ENCODE measurements at places on chromosomes 2 and 18.
A peak's percentile ranks its signal among the peaks of the same experiment; 100 is the strongest.

GRCh38 chr2:235135990-235136561 is 184.3 kb downstream of the SH3BP4 start:
- DNase-seq: peak; percentile 39

DNA sequence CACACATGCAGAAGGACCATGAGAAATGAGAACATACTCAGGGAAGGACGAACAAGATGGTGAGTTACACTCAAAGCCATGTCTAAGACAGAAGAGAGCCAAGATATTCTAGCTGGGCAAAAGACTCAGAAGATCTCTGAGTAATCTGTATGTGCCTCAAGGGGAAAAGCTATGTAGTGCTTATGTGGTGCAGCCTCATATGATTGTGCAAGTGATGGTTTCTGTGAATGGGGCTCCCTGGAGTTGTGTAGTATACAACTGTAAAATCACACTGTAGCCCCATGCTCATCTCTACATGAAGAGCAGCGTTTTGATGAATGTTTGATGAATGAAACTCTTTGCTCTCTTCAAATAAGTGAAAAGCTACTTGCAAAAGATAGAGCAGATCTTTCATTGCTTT is 57.5 kb downstream of the OSR1 start:
- no peak for DNase-seq

DNA sequence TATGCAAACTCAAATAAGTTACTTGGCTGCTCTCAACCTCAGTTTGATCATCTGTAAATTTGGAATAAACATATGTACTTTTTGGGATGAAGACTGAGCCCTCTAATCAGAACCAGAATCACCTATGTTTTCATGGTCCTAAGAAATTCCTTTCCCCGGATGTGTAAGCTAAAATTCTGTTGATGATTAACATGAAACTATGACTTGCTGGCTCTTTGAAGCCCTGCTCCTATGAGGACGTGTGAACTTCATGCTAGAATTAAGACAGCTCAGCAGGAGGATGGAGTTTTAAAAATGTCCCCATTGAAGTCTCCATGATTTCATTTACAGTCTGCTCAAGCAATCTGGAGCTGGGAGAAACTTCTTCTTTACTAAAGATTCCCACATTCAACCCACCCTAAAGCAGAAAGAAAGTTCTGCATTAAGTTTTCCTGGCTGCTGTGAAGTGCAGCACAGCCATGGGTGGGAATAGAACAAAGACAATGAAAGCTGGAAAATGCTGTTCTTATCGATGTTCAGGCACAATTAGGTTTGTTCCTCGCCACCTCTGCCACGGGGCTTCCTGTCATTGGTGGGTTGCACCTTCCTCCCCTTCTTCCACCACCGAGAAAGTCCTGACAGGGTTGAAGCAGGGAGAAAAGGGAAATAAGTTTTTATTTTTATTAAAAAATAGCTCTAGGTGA is 50.9 kb downstream of the ADCYAP1 start:
- no peak for DNase-seq

DNA sequence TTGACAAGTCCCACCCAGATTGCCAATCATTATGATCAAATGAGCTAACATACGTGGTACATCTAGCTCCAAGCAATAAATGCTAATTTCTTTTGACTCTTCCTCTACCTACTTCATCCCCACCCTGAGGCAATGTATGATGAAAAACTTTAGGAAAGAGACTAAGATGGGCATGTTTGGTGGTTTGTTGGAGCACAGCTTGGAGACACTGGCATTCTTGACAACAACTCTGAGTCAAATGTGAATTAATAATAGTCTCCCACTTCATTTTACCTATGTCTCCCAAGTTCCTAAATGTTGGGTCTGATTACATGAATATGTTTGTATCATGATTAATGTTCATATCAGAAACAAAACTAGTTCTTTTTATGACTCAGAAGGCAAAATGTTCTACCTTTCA is 36.6 kb downstream of the EXOC6B start:
- no peak for DNase-seq

DNA sequence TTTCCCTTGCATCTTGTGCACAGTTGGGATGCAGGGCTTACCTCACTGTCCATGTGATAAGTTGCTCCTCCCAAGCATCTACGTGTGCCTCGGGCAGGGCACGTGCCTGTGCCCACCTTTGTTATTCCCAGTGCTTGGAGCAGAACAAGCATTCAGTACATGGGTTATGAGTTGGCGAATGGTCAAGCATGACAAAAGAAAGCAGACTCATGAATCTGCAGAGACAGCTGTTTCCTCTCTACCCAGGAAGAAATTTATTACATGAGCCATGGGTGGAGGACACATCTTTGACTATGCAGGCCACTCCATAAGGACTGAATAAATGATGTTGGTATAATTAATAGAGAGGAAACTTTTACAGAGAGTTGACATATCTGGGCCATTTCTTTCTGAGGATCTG is 127.8 kb downstream of the TPGS2 start:
- DNase-seq: no peak

DNA sequence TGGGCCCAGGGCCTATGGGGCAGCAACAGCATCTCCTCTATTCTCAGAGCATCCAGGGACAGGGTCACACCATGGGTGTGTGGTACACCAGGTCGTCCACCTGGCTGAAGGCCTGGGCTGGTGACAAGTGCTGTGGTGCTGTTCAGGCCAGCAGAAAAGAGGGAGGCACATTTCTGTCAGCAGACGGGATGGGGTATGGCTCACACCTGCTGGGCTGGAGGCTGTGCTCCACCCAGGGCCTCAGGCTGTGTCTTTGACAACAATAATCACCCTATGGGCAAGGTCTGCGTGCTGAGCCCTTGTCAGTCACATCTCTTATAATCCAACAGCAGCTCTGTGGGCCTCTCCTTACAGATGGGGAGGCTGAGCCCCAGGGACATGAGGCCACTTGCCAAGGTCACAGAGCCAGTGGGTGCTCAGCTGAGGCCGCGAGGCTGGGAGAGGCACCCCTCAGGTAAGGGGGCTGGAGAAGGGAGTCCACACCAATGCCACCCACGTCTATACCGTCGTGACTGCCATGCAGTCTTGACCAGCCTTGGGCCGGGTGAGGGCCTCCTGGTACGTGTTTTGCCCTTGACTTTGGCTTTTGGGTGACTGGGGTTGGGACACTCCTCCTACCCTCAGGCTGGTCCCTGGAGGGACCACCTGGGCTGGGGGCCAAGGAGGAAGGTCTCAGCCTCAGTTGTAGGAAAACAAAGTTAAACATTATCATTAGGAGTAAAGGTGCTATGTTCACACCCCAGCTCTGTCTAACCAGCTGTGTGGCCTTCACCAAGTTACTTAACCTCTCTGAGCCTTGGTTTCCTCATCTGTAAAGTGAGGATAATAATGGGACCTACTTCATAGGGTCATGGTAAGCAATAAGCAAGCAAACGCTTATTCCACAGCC is 5.6 kb upstream of the HS6ST1 start:
- no peak for DNase-seq

DNA sequence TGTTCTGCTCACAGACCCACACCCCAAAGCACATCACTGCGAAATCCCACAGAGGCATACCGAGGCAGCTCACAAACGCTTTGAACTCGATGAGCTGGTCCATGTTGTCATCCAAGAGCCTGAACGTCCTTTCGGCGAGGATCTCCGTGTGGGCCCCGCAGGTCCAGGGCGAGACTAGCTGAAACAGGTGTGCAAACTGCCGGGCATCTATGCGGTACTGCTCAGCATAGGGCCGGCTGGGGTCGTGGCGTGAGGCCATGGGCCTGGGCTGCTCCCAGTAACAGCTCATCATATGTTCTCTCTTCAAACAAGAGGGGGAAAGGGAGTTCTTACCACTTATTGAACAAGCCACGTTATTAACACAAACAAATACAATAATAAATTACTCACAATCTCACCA is 20.1 kb downstream of the RPL31 start:
- DNase-seq: no peak

GRCh38 chr2:122384768-122385333 is 629.4 kb downstream of the TSN start:
- no peak for DNase-seq

- DNase-seq: no peak
Observed at GRCh38 chr2:132037527-132038178, 124.1 kb downstream of the ANKRD30BL start.

- no peak for DNase-seq
Observed at GRCh38 chr2:184047536-184047935, 550.8 kb upstream of the ZNF804A start.

DNA sequence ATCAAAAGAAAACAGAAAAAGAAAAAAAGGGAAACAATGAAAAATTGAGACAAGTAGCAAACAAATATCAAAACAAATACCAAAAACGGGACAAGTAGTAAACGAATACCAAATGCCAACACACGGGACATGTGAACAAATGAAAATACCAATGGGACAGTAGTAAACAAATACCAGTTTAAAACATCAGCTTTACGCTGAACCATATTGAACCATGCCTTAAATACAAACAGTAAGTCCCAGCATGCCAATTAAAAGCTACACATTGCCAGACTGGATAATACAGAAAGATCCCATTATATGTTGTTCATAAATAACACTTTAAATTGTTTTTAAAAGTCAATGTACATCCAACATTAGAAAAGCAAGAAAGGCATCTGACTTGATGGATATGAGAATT is 114.2 kb downstream of the NBAS start:
- DNase-seq: no peak

DNA sequence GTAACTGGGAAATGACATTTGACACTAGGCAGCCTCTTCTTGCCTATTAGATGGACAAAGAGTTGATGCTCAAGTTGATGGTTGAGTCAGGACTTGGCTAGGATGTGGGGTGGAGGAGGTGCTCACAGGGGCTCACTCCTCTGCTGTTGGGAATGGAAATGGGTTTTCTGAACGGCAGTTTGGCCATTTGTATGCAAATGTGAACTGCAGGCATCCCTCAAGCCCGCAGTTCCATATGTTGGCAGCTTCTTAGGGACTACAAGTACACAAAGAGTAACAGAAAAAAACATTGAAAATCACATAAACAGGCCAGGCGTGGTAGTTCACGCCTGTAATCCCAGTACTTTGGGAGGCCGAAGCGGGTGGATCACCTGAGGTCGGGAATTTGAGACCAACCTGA is 80.8 kb downstream of the INPP5D start:
- DNase-seq: no peak

GRCh38 chr18:28791101-28791500 is 614.2 kb upstream of the CDH2 start:
- no peak for DNase-seq

DNA sequence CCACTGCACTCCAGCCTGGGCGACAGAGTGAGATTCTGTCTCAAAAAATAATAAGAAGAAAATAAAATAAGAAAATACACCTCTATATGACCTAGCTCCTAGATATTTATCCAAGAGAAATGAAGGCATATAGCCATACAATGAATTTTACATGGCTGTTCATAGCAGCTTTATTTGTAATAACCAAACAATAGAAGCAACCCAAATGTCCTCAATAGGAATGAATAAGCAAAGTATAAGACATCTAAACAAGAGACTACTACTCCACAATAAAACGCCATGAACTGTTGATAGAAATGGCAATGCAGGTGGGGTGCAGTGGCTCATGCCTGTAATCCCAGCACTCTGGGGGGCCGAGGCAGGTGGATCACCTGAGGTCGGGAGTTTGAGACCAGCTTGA is 31.2 kb upstream of the MYCN start:
- no peak for DNase-seq

- no peak for DNase-seq
Observed at GRCh38 chr2:240522406-240522805, 35.4 kb downstream of the ANKMY1 start.

DNA sequence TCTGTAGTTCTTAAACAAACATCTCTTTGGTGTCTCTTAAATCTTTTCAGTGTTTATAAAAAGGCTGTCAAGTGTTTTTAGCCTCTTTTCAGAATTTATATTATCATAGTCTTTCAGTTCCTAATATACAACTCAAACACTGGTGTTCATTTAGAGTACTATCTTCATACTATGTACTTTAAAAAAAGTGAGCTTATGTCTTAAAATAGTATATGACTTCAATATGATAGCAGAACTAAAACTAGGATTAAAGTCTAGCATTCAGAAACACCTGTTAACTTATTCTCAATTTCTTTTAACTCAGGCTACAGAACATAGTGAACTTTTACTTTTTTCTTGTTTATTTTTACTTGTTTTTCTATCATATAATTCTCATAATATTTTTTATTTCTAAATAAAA is 14.7 kb upstream of the IKZF2 start:
- DNase-seq: no peak

DNA sequence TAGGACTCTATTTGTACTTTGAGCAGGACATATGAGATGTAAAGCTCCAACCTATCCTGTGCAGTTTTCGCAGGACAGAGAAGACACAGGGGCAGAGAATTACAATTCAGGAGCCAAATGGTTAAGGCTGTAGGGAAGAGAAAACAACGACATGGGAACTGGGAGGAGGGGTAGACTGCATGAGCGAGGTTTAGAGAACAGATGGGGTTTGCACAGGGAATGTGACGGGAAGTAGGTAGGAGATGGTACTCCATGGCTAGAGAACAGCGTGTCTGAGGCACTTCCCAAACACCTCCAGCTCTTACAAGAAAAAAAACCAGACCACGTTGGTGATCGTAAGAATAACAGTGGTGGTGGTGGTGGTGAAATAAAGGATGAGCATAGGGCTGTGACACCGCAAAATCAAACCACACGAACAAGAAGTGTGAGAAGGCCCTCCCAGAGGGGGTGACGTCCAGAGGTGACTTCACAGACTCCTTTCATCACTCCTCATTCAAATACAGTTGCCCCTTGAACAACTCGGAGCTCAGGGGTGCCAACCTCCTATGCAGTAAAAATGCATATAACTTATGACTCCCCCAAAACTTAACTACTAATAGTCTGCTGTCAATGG is 92.7 kb downstream of the FARSB start:
- DNase-seq: no peak

DNA sequence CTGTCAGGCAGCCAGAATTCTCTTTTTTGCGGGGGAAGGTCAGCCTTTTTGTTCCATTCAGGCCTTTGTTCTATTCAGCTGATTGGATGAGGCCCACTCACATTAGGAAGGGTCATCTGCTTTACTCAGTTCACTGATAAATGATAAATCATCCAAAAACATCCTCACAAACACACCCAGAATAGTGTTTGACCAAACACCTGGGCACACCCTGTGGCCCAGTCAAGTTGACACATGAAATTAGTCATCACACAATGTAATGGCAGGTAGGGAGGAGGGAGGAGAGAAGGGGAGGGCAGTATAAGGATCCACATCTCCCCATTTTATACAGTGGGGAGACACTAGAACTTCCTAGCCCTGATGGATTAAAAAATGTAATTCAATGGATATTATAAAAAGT is 8.3 kb upstream of the RMC1 start:
- DNase-seq: no peak

DNA sequence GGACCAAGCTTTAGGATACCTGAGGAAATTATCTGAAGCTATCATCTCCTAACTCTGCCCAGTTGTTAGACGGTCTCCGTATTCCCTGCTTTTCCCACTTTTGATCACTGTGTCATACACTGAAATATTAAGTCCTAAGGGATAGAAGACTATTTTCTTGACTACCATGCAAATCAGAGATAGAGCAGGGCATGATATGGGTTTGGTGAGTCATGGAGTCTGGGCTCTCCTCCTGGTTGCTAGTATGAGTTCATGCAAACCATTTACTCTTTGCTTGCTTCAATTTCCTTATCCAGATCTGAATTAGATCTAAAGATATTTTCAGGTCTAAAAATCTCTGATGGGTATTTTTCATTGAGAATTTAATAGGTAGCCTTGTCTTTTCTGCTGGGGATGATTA is 55.0 kb downstream of the EHBP1 start:
- DNase-seq: no peak

- DNase-seq: no peak
Observed at GRCh38 chr2:27489118-27489497, 435 bp downstream of the IFT172 start.
